ENCODE measurements at places on chromosomes 1 and 21.
A peak's percentile ranks its signal among the peaks of the same experiment; 100 is the strongest.

DNA sequence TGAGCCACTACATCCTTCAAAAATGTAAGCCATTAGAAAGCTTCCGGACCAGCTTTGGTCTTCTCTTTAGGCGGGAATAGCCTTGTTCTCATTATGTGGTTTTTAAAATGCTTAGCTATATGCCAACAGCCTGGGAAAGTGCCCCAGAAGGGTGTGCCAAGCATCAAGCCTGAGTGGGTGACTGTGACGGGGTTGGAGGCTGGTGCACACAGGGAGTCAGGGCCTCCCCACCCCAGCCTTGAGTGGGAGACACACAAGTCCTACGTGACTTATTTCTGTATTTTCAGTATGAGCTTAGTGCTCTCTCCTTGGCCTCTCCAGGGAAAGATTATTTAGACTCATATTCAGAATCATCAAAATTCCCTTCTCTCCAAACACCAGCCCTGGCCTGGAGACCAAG is 9.8 kb downstream of the UBASH3A start:
- DNase-seq: no peak

DNA sequence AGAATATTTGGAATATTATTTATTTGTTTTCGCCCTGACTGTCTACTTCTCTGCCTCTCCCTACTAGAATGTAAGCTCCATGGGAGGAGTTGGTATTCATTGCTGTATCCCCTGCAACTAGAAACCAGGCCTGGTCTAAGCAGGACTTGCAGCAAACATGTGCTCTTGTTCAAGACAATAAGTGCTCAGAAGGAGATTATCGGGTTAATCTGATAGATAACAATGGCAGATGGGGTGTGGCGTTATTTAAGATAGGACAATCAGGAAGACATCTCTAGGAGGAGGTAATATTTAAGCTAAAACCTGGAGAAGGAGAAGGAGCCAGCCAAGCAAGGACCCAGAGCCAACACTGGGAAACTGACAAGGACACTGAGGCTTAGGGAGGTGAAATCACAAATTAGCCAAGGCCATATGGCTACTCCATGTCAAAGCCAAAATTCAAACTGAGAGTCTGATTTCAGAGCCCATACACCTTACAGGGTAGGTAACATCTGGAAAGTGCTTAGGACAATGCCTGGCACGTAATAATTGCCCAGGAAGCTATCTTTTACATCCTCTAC is 41.5 kb downstream of the STYXL2 start:
- no peak for DNase-seq

- DNase-seq: no peak
Observed at GRCh38 chr1:241834733-241835377, 13.1 kb upstream of the EXO1 start.

GRCh38 chr1:232538224-232538942 is 91.5 kb downstream of the SIPA1L2 start:
- no peak for DNase-seq

GRCh38 chr1:79599257-79599656 is 592.7 kb upstream of the ADGRL4 start:
- no peak for DNase-seq

- DNase-seq: peak; percentile 72
Observed at GRCh38 chr1:162003830-162004215, 19.8 kb downstream of the OLFML2B start.

DNA sequence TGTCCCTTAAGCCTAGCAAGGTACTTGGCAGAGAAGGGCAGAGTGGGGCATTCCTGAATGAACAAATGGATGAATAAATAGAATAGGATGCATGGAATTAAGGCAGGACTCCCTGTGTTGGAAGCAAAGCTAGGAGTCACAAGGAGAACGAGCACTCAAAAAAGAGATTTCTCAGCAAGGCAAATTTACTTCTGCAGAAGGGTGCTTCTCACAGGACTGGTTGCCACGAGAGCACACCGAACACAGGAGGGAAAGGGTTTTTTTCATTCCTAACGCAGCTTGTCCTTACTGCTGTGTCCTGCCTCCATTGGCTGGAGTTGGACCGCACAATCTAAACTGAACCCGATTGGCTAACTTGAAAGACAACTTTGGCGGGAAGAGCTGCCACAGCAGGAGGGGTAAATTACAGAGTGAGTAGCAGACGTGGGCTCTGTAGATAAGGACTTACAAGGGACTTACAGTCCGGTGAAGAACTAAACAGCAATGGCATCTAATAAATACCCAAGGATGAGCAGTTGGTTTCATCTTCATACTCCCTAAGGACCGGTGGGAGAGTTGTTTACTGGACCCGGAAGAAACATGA is 52.4 kb downstream of the KIF26B start:
- no peak for DNase-seq

All from HFF-Myc (cell line).